ENCODE measurements at places on chromosomes 1 and 21.

DNA sequence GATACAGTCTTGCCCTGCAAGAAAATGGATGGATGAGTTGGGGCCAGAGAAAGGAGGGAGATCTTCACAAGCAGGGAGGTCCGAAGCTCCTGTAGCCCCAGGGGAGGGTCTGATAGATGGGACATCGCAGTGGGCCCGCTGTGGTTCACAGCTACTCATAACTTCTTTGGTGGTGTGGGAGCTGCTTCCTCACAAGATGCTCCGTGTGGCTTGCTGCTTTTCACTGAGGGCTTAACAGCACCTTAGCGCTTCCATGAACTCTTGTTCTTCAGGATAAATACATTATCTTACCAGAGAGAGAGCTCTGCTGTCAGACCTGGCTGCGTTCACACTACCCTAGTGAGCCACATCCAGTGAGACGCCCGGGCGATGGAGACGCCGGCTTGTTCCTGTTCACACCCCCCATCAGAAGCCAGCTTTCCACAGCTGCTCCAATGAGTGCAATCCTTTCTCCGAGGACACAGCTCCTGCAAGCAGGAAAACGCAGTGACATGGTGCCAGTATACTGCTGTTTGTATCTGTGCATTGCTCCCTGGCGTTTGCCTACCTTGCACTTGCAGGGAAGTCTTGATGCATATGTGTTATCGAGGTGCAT lies 599.8 kb downstream of the AJAP1 start:
- DNase-seq: no peak

DNA sequence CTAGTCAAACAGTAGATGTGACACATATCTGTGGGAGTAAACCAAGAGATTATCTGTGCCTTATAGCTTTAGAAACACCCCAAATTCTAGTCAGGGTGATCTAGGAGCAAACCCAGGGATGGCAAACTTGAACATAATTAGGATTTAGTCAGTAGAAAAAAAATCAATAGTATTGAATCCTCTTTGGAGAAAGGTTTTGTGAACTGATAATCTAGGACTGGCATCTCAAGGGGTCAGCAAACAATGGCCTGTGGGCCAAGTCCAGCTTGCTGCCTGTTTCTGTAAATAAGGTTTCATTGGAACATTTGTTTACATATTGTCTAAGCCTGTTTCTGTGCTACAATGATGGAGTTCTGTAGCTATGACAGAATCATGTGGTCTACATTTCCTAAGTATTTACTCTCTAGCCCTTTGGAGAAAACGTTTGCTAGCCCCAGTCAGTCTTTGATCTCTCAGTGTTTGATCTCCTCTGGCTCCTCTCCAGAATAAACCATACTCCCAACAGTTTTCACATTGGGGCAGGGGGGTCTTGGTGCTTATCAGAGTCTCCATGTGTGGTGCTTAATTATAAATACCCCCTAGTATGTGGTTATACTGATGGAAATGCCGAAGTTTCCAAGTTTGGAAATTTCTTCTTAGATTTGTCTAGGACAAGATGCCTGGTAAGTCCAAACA lies 385.8 kb downstream of the NTNG1 start:
- no peak for DNase-seq

- no peak for DNase-seq
Measured at GRCh38 chr1:201363467-201363866, 14.0 kb downstream of the TNNT2 start.

- no peak for DNase-seq
Measured at GRCh38 chr1:116929961-116930592, 20.4 kb downstream of the PTGFRN start.

GRCh38 chr1:5109633-5110032 lies 455.2 kb downstream of the AJAP1 start:
- no peak for DNase-seq

GRCh38 chr1:204701229-204701628 lies 15.7 kb upstream of the LRRN2 start:
- no peak for DNase-seq

- DNase-seq: no peak
Measured at GRCh38 chr21:31181082-31181750, 142.9 kb upstream of the KRTAP19-8 start.

- DNase-seq: no peak
Measured at GRCh38 chr1:183911285-183911684, 106.4 kb downstream of the RGL1 start.

DNA sequence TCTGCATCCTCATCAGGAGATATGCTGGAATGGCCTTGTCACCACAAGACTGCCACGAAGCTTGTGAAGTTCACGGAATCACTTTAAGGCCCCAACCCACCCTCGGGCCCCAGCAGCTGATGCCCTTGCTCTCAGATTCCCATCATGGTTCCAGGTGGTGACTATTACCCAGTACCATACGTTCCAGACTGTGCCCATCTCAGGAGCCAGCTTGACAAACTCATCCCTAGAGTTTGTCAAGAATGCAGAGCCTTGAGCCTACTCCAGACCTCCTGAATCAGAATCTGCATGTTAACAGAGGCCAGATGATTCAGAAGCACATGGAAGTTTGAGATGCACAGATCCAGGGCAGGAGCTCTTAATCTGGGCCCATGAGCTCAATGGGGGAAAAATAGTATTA lies 53.9 kb upstream of the RBM15 start:
- no peak for DNase-seq

- no peak for DNase-seq
Measured at GRCh38 chr1:65150583-65151263, 2.7 kb downstream of the AK4 start.

GRCh38 chr1:52709016-52709415 lies 10.9 kb upstream of the COA7 start:
- no peak for DNase-seq

DNA sequence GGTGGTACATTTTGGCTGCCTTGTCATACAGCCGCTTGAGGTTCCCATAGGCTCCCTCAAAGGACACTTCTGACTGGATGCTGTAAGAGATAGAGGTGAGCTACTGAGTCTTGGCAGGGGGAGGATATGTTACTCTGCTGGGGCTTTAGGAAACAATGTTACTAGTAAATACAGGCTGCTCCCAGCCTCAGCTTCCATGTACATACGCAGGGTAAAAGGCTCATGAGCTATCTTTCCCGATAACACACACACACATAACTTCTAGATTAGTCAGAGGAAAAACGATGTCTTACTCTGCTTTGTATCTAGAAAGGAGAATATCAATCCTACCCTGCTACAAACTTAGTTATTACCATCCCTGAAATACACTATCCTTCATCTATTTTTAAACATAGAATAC lies 14.3 kb downstream of the SMG5 start:
- no peak for DNase-seq

GRCh38 chr21:35256468-35256988 lies 207.4 kb upstream of the RUNX1 start:
- no peak for DNase-seq

DNA sequence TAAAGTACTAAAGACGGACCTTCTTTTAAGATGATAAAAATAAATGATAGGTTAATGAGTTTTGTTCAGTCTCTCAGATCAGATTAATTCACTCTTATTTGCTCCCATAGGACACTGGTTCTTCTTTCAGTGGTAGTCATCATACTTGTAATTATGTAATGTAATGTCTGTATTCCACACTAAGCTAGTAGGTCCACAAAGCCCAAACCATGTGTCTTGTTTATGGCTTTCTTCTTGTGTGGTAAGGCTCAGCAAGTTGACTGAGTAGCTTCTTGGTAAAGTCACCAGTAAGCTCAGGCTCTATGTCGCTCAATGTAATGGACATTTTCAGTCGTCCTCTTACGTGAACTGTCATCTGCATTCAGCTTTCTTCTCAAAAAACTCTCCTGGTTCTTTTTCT lies 2.5 kb downstream of the LYPLAL1 start:
- DNase-seq: no peak

- DNase-seq: no peak
Measured at GRCh38 chr21:43790010-43790524, 690 bp downstream of the RRP1 start.

DNA sequence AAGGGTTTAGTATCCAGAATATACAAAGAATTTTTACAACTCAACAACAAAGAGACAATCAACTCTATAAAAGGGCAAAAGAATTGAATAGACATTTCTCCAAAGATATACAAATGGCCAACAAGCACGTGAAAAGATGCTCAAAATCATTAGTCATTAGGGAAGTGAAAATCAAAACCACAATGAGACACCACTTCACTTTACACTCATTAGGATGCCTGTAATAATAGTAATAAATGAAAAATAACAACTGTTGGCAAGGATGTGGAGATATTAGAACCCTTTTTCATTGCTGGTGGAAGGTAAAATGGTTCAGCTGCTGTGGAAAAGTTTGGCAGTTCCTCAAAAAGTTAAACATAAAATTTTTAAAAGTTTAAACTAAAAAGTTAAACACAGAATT lies 7.0 kb upstream of the ABCD3 start:
- DNase-seq: no peak

DNA sequence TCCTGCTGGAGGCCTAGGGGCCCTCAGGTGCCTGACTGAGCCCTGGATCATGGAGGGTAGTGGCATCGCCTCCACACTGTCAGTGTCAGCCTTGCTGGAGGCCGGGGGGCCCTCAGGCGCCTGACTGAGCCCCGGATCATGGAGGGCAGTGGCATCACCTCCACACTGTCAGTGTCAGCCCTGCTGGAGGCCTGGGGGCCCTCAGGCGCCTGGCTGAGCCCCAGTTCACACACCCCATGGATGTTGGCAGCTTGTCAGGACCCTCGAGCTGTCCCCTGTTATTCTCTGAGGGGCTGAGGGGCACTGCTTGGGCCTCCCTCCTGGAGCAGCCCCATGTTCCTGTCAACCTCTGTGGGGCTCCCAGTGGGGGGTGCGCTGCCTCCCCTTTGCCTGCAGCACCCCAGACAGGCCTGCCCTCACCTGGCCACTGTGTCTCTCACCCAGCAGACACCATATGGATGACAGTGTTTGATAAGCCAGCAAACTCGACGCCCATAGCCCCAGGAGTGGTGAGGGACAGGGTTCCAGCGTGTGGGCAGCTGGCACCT lies 197.6 kb downstream of the LIPI start:
- no peak for DNase-seq

DNA sequence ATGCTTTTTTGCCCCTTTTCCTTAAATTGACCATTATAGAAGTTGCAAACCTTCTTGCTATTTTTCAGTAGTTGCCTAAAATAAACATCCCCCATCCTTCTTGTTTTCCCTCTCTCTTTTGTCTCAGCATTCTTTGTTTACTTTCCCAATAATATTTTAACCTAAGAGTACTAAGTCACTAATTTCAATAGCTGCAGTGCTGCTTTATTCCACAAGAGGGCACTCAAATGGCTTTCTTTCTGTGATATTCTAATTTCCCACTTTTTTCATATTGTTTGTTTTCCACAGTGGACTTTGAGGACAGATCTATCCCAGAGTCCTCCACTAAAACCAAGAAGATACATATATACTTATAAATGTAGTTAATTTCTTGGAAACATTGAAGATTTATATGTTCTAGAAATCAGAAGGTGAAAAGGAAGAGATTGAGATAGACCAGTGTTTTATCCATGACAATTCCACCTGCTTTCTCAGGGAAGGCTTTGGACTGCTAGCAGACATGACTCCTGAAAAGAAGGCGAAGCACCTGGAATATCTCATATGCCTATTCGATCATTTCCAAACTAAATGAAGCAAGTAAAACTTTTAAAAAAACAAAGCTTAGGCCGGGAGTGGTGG lies 104.8 kb upstream of the GRIK1 start:
- no peak for DNase-seq

DNA sequence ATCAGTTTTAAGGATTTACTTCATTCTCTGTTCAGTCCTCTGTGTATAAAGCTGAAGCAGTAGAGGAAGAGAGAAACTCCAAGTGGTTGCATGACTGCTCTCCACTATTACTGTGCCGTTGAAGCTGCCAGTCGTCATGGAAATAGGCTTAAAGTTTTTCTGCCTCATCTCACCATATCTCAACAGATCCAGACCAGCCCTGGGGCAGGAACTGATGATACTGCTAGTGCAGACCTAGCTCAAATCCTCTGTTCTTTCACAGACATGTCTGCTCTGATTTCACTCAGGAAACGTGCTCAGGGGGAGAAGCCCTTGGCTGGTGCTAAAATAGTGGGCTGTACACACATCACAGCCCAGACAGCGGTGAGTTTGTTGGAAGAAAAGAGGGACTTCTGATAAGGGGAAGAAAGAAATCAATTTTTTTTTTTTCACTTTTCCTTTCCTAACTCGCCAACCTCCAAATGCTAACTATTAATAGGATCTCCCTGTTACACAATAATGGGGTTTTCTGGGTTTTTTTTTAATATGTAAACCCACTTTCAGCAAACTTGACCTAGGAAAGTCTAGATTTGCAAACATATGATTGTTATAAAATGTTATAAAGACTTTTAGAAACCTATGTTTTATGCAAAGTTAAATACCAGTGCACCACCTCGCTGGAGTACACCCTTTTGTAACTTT lies 22.2 kb upstream of the STRIP1 start:
- no peak for DNase-seq

DNA sequence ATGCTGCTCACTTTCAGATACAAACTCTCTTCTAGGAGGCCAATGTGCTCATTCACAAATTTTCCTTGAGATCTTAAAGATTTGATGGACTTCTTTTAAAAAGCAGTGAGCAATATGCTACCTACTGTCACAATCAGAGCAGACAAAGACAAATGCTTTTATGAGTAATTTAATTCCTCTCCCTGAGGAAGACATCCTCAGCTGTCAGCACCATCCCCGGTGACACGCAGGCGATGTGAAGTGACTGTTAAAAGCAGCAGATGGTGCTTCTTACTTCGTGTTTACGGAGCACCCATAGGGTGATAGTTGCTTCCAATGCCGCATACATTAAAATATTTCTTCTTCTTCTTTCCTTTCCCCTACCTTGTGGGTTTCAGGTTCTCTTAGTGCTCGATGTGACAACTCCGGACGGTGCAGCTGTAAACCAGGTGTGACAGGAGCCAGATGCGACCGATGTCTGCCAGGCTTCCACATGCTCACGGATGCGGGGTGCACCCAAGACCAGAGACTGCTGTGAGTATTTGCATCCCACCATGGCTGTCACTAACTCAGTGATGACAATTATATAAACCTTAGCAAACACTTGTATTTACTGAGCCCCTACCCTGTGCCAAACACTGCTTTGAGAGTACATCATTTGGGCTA lies 29.1 kb downstream of the LAMC2 start:
- DNase-seq: no peak

GRCh38 chr1:64948905-64949833 lies 17.2 kb downstream of the JAK1 start:
- DNase-seq: no peak

GRCh38 chr1:8202182-8202905 lies 115.6 kb upstream of the SLC45A1 start:
- no peak for DNase-seq

DNA sequence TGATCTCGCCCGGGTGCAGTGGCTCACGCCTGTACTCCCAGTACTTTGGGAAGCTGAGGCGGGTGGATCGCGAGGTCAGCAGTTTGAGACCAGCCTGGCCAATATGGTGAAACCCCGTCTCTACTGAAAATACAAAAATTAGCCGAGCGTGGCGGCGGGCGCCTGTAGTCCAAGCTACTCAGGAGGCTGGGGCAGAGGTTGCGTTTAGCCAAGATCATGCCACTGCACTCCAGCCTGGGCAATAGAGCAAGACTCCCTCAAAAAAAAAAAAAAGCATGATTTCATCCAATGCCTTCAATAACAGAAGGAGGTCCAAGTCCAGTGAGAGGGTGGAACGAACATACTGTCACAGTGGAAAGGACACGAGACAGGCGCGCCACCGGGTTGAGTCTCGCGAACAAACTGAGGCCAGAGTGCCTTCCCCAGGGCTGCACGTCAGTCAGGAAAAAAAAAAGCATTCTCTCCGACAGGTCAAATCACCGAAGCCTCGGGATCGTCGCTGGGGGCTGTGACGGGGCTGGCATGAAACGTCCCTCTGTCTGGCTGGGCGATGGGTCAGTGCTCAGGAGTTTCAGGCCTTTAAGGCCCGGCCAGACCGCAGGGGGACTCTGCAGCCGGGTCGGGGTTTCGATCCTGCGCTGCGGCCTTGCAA lies 8.4 kb upstream of the CROCC start:
- DNase-seq: no peak

- no peak for DNase-seq
Measured at GRCh38 chr21:28253961-28254360, 738.7 kb downstream of the LTN1 start.
